ENCODE measurements at places on chromosomes 5 and 9.

- DNase-seq: no peak
Measured at GRCh38 chr9:27195191-27195590, 86.2 kb downstream of the TEK start.

- no peak for DNase-seq
Measured at GRCh38 chr9:130143958-130144366, 28.2 kb upstream of the NCS1 start.

GRCh38 chr9:84845956-84846900 is 176.7 kb downstream of the NTRK2 start:
- DNase-seq: no peak

GRCh38 chr5:76379316-76379715 is 23.8 kb upstream of the IQGAP2 start:
- DNase-seq: no peak

All from activated naive CD4-positive, alpha-beta T cell (primary cell).